ENCODE measurements at places on chromosomes 1 and 21.

GRCh38 chr1:17236779-17237560 is 11.9 kb upstream of the PADI3 start:
- DNase-seq = peak; percentile 78

- DNase-seq = no peak
These were observed 64.2 kb upstream of the LYPLAL1 start for GRCh38 chr1:219109424-219110018.

- no peak for DNase-seq
These were observed 9.9 kb upstream of the RNF187 start for GRCh38 chr1:228477263-228477662.

DNA sequence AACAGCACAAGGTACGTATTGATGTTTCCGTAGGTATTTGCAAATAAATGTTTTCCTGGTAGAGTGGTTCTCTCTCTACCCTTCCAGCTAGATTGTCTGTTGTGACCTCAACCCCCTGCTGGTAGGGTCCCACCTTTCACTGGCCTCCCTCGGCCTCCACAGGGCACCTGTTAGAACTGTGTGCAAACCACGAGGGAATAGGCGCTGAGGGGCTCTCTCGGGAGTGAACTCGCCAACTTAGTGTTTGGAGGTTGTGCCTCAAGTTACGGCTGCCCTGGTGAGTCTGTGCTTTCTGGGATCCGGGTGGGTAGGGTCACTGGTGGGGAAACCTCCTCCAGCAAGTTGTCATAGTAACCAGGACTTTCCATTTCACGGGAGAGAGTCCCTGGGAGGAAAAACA is 204.7 kb upstream of the EDN2 start:
- no peak for DNase-seq
